ENCODE measurements at places on chromosomes 11 and 22.
A peak's percentile ranks its signal among the peaks of the same experiment; 100 is the strongest.

DNA sequence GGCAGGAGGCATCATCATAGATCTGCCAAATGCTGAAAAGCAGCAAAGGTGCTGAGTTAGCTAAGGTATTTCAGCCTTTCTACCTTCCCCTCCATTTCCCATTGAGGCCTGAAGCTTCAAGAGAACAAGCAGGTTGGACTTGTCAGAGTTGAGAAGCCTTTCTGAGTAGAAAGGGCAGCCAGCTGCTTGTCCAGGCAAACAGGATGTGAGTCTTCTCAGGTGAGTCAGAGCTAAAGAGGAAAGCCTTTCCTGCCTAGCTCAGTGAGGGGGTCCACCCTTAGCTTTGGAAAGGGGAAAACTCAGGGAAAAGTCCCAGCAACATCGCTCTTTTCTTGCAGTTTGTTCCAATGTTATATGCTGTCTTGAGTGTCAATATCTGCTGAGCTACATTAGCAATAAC is 13.2 kb upstream of the MPZL2 start:
- DNase-seq: no peak

- peak; percentile 86 for DNase-seq
Measured at GRCh38 chr22:41857155-41857859, 24.4 kb downstream of the SREBF2 start.

DNA sequence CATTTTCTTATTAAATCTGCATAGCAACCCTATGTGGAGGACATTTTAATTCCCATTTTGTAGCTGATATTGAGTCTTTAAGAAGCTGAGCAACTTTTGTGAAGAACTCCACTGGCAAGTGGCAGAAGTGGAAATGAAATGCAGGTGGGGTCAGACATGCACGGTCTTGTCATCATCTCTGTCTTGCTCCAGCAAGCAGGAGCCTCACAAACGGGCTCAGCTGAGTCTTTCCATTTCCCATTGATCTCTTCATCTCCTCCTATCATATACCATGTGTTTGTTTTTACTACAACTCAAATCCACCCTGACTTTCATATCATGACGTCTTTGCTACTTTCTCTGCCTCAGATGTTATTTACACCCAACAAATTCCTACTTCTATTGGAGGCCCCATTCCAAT is 97.9 kb upstream of the TENM4 start:
- DNase-seq: no peak

- DNase-seq: no peak
Measured at GRCh38 chr11:113952070-113952469, 22.8 kb upstream of the HTR3A start.

GRCh38 chr11:69587454-69588090 is 53.4 kb upstream of the CCND1 start:
- DNase-seq: no peak

DNA sequence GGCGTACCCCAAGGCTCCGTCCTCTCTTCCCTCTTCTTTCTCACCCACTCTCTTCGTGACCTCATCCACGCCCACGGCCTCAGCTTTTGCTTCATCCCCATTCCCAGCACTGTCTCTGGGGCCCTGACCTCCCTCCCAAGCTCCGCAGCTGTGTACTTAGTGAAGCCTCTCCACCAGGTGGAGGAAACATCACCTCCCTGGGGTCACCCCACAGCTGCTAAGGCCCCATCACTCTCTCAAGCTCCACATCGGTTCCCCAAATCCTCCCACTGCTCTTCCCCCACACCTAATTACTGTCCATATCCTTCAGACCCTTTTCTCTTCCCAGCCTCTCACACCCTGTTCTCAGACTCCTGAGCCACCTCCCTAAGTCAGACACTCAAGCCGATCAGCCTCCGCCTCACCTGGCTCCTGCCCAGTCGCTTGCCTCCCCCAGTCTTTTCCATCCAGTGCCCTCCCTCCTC is 7.9 kb upstream of the SYT7 start:
- no peak for DNase-seq

DNA sequence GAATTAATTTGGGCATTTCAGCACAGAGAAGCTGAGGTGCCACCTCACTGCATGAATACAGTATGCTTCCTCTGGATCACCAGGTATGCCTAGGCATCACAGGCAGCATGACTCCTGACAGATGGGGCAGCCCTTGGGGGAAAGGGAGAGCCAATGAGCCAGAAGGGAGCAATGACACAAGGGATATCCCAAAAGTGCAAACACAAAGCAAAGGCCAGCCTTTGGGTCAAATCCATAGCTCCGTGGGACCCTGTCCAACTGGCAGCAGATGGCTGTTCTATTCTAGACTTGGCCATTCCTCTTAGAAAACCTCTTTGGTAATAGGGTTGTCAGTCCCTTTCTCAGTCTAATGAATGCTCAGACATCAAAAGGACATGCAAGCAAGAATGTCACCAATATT is 73.3 kb downstream of the SERGEF start:
- no peak for DNase-seq

- no peak for DNase-seq
Measured at GRCh38 chr11:33703234-33703633, 2.6 kb upstream of the C11orf91 start.

DNA sequence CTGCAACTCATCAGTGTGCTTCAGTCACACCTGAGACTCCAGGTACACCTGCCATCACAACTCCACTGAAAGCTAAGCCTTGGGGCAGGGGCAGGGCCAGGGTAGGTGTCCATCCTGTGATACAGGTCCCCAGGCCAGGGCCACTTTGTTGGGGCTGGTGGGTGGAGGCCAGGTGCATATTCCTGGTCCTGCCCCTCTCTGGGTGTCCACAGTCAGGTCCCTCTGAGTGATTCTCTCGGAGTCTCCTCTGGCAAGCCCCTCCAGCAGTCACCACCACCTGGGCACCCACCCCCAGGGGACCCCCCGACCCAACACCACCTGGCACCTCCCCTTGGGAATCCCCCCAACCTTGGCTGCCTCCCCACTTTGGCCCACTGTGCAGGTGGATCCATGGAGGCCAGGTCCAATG is 9.5 kb upstream of the ACR start:
- DNase-seq: no peak

GRCh38 chr11:31443802-31444201 is 65.6 kb downstream of the IMMP1L start:
- DNase-seq: no peak

DNA sequence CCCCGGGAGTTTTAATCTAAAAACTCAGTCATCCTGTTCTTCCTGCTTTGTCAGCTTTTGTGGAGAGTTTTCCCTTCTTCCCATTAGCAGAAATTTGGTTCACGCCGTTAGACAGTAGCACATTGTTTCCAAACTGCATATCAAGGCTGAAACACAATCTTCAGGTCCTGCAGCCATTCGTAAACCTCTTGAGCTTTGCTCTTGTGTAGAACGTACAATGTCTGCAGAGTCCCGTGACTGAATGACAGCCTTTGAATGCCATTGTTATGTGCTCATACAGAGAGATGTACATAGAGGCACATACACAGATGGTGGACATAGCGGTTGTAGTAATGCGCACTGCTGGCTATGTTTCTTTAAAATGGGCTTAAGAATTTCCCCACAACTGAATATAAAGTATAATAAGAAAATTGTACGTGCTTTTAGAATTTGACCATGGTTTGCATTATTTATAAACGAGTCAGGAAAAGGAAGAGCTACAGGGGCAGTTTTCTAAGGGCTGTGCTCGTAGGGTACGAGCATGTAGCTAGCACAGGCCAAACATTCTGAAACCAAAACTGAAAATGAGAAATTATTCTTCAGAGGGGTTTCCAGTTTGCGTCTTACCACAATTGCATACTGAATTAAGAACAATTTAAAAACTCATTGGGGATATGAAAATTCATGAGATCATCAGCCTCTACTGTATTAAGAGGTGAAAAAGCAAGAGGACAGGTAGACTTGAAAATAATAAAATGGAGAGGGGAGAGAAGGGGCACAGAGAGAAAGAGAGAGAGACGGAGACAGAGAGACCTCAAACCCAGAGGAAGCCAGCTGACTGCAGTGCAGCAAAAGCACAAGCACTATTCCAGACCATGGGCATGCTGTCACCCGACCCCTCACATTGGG is 310.1 kb downstream of the CADM1 start:
- no peak for DNase-seq

DNA sequence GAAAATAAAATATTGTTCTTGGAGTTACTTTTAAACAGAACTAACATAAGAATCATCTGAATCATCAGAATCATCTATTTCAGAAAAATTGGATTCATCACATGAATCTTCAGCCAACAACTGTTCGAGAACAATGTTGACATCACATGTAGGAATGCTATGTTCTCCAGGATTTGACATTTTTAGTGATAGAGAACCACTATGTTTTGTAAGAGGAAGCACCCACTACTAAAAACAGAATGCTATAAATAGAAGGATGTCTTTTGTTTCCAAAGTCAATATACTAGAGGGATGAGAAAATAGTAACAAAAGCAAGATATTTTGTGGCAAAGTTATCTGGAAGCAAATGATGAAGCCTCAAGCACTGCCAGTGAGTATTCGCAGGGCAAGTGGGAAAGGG is 263.4 kb upstream of the DDI1 start:
- DNase-seq: peak; percentile 6

DNA sequence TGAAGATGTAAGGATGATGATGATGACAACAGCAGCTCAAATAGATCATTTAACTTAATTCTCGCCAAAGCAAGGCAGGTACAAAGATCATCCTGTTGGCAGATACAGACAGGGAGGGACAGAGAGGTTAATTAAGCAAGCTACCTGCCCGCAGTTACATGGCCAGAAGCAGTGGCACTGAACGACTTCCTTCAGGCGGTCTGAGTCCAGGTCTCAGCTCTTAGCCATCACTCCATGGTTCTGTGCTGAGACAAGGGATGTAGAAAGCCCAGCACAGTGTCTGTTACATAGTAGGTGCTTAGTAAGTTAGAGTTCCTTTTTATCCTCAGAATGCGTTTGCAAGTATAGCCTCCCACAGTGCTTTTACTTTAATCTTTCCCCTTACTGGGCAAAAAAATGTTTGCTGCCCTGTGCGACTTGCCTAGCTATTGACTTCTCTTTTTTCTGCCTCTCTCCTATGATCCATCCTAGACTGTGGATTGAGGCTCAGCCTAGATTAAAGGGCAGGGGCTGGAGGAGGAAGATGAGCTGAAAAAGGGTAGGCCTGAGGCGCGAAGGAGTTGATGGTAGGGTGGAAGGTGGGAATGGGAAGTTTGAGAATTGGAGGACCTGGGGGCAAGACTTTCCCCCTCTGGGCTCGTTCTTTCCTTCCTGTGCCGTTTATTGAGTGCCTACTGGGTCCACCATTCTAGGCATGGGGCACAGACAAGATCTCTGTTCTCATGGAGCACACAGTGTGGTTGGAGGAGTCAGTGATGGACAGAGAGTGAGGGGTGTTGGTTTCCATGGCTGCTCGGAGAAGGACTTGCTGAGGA is 108.2 kb upstream of the OR4B1 start:
- no peak for DNase-seq

DNA sequence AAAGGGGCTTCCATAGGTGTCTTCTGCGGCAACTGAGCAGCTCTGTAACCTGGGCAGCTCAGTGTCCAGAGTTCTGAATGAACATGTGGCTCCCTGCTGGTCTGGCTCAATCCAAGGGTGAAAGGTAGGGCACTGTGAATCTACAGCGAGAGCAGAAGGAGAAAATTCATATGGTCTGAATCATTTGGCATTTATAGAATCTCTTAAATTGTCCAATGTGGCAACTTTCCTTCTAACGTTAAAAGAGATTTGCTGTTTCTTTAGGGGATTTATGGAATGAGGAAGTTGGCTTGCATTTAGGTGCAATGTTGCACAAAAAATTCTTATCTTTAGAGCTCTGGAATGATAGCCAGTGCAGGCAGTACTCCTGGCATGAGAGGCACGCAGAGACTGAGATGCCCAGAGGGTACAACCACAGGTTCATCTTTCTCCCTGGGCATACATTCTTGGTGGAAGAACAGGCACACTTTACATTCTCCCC is 17.0 kb downstream of the ATXN10 start:
- DNase-seq: peak; percentile 23

GRCh38 chr11:128734103-128734831 is 40.4 kb downstream of the FLI1 start:
- no peak for DNase-seq

GRCh38 chr11:42085736-42086135 is 626.3 kb upstream of the LRRC4C start:
- DNase-seq: peak; percentile 84

DNA sequence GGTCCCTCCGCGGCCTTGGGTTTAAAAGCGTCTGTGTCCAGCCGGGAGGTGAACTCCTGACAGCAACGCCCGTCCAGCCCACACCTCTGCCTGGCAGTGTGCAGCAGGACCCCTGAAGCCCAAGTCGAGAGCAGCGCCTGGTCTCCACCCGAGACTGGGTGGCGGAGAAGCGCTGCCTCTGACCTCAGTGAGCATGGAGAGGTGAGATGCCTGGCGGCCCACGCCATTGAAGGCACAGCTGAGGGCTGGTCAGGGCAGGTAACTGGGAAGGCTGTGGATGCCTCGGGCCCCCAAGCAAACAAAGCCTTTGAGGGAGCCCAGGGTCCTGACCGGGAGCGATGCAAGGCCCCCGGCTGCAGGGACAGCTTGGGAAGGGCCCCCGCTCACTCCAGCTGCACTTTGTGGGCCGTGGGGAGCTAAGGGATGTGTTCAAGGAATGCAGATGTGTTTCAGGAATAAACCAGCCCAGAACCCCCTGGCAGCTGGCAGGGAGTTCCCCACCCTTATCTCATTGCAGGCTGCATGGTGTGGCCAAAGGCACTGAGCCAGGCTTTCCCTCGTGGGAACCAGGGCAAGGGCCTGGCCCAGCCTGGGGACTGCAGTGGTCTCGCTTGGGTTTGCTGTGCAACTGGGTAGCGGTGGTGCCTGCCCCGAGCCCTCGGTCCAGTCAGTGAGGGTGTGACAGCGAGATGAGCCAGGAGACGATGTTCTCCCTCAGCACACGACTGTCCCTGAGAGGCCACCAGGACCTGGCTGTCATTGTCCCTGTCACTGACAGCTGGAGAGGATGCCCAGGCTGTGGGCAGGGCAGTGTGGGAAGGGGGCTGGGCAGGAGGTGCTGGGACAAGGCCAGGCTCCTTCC is 92.5 kb downstream of the WNT7B start:
- DNase-seq: no peak

GRCh38 chr11:128133501-128133900 is 453.9 kb downstream of the ETS1 start:
- no peak for DNase-seq

DNA sequence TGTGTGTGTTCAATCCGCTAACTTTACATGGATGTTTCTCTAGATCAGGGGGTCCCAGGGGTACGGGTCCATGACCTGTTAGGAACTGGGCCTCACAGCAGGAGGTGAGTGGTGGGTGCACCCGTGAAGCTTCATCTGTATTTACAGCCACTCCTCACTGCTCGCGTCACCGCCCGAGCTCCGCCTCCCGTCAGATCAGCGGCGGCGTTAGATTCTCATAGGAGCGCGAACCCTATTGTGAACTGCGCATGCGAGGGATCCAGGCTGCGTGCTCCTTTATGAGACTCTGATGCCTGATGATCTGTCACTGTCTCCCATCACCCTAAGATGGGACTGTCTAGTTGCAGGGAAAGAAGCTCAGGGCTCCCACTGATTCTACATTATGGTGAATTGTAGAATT is 31.9 kb downstream of the MRGPRD start:
- no peak for DNase-seq

DNA sequence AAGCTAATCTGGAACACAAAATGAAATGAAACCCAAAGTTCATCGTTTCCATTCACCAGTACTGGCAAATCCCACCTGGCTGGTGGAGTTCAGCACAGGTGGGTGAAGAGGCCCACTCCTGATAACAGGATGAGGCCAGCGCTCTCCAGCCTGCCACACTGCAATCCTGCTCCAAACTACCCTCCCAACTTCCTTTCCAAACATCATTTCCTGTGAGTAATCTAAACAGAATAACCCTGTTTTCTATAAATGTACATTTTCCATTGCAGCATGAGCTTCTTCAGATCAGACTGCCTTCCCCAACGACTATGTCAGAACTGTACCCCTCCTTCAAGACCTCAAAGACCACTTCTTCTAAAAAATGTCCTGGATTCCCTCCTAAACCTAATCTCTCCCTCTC is 15.9 kb upstream of the NFRKB start:
- peak; percentile 56 for DNase-seq

All from Kasumi-1 (cell line).